ENCODE measurements at places on chromosomes 5 and 9. TPM values are rescaled to one million over a fixed set of nuclear protein-coding genes. Genes with fewer than 3 reads are reported as not detected.

The SPINK9 gene
- total RNA-seq = not detected

The ARL14EPL gene
- total RNA-seq = 2.3 TPM

The PDE6A gene
- total RNA-seq = 0.11 TPM

The SLC6A3 gene
- not detected for total RNA-seq

The LURAP1L gene
- total RNA-seq = 20.0 TPM

The SH3TC2 gene
- 39.3 TPM for total RNA-seq

The SHB gene
- 31.8 TPM for total RNA-seq

The SEMA6A gene
- total RNA-seq = 2.3 TPM

The INSL6 gene
- not detected for total RNA-seq

The TAF11L10 gene
- total RNA-seq = not detected

The SPINK4 gene
- not detected for total RNA-seq

The AKNA gene
- 11.7 TPM for total RNA-seq

The ACTBL2 gene
- total RNA-seq = 0.56 TPM

The CEP72 gene
- total RNA-seq = 10.5 TPM

The FSTL4 gene
- total RNA-seq = not detected

The CORO2A gene
- total RNA-seq = 4.1 TPM

The FYB1 gene
- 1.0 TPM for total RNA-seq

The ARL10 gene
- total RNA-seq = 1.4 TPM

The HAVCR1 gene
- not detected for total RNA-seq

The HSPA5 gene
- total RNA-seq = 110 TPM

The ENTPD2 gene
- total RNA-seq = not detected

The ZNF300 gene
- 20.0 TPM for total RNA-seq

The BTNL3 gene
- total RNA-seq = not detected

The NEURL1B gene
- 0.11 TPM for total RNA-seq

The ANKRD18A gene
- total RNA-seq = 5.2 TPM

The GLRX gene
- 11.1 TPM for total RNA-seq

The B4GALT7 gene
- 22.1 TPM for total RNA-seq

The AJM1 gene
- 3.0 TPM for total RNA-seq

The ADAMTS19 gene
- 0.13 TPM for total RNA-seq

The LCN12 gene
- total RNA-seq = not detected

The SCAI gene
- 1.5 TPM for total RNA-seq

The TIFAB gene
- total RNA-seq = not detected

The PLAC8L1 gene
- 0.34 TPM for total RNA-seq

The GFI1B gene
- not detected for total RNA-seq

The AQP3 gene
- 2.7 TPM for total RNA-seq

The SPINK7 gene
- total RNA-seq = not detected

The GPX3 gene
- 5.0 TPM for total RNA-seq

The TNFSF8 gene
- total RNA-seq = not detected

The SMIM33 gene
- not detected for total RNA-seq

The PGM5 gene
- total RNA-seq = 3.2 TPM

The KCNMB1 gene
- total RNA-seq = not detected

The RASEF gene
- total RNA-seq = 1.3 TPM

The C1QTNF2 gene
- 0.08 TPM for total RNA-seq

The ARID3C gene
- total RNA-seq = 0.11 TPM

The MYO10 gene
- 15.8 TPM for total RNA-seq

The PKD2L2 gene
- not detected for total RNA-seq

The LEAP2 gene
- 0.11 TPM for total RNA-seq

The SYK gene
- 0.72 TPM for total RNA-seq

The PDLIM4 gene
- 84.1 TPM for total RNA-seq

The ENG gene
- total RNA-seq = 14.7 TPM

The ACOT12 gene
- total RNA-seq = not detected

Data from A375 (cell line).